Fibroblast of the aortic adventitia (primary cell): ENCODE measurements at places on chromosomes 7 and 10.
A peak's percentile ranks its signal among the peaks of the same experiment; 100 is the strongest.

DNA sequence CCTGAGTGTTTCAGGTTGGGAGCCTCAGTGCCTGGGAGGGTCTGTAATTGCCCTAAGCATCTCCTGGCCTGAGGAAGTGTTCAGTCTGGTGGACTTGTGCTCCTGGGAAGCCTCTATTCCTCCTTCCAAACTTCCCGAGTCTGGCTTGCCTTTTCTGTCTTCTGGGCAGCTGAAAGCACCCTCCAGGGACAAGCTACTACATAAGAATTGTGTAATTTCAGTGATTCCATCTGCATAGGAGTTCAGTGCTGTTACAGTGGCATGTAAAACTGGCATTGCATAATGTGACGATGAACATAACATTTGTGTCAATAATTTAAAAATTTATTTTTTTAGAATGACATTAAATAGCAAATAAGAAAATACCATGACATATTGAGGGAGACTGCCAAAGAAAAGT lies 109.3 kb downstream of the AOAH start:
- DNase-seq = no peak

- DNase-seq = no peak
Measured at GRCh38 chr10:11698691-11699549, 43.3 kb upstream of the ECHDC3 start.

- no peak for DNase-seq
Measured at GRCh38 chr10:131242007-131242406, 69.5 kb downstream of the TCERG1L start.

GRCh38 chr7:38942431-38943051 lies 33.5 kb upstream of the VPS41 start:
- no peak for DNase-seq

DNA sequence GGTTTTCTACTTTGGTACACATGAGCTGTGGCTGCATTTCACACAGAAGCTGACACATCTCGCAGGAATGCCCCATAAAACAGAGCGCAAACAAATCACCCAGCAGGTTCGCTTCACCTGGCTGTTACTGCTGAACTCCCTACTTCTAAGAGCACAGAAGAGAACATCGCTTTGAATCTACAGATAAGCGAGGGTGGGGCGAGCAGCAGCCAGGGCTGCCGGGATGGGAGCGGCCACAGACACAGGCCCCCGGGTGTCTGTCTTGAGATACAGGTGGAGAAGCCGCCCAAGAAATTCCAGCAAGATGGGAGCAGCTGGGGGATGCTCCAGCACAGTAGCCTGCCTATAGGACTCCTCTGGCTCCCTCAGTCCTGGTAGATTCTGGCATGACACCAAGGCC lies 27.4 kb downstream of the OGDHL start:
- no peak for DNase-seq

DNA sequence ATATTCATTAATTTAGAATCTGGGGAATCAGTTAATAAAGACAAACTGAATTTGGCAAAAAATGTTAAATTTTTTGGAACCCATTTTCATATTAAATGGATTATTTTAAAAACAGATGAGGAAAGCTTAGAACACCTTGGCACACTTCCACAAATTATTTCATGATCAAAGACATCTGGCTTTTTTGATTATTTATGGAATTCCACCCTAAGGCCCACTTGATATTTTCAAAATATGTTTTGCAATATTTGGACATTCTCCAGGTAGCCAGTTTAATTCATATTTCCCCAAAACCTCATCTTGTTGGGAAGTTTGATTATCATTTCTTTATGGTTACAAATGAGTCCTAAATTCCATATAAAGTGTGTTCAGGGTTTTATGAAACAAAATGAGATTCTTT lies 129.9 kb downstream of the DOCK4 start:
- peak; percentile 53 for DNase-seq

- no peak for DNase-seq
Measured at GRCh38 chr7:140564643-140565042, 76.0 kb downstream of the DENND2A start.

- peak; percentile 88 for DNase-seq
Measured at GRCh38 chr7:96093435-96093834, 228.5 kb downstream of the SLC25A13 start.

DNA sequence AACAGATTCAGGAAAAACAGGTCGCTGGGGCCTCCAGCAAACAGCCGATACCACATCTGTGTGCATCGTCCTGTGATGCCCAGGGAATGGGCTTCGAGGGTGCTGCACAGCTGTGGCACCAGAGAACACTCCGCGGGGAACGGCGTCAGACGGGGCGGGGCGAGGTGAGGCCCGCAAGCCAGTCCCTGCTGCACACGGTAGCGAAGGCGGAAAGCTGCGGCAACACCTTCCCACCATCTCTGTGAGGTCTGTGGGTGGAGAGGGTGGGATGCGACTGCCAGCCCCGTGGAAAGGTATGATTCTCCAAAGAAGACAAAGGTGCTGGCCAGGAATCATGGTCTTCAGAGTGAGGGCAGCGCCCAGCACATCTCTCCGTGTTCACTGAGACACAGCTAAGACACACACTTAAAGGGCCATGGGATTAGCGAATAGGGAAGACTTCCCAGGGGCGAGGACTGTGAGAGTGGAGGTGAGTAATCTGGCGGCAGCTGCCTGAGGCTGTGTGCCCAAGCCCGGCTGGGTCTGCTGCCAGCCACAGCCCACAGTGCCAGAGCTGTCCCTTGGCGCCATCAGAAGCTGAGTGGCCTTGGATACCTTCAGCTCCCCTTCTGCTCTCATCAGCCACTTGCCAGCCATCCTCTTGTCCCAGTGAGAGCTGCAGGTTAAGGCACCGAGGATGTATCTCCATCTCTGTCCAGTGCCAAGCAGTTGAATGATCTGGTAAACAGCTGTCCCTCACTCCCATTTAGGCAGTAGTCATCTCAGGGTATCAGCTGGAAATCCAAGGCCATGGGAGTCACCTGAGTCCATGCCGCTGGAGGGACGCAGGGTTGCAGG lies 17.6 kb downstream of the PRKAG2 start:
- no peak for DNase-seq

GRCh38 chr10:22992075-22992474 lies 64.2 kb downstream of the ARMC3 start:
- DNase-seq = no peak

GRCh38 chr7:139647814-139648390 lies 124.4 kb downstream of the CLEC2L start:
- no peak for DNase-seq

GRCh38 chr7:46626261-46626660 lies 705.2 kb upstream of the IGFBP3 start:
- no peak for DNase-seq

DNA sequence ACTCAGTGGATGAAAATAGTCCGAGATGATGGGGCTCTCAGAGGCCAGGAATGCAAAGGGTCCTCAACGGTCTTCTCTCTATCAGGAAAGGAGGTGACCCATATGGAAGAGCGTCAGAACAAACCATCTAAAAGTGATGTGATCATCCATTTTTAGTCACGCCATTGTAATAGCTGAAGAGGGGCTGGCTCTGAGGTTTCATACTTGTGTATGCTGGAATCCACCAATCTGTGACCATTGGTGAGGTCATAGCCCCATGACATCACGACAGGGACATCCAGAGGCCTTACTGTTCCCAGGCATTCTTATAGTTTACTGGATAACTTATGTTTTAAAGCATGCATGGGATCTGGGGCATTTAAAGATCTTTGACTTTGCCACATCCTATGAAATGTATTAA lies 83.6 kb downstream of the C10orf90 start:
- no peak for DNase-seq

- peak; percentile 17 for DNase-seq
Measured at GRCh38 chr7:50696810-50697582, 85.7 kb downstream of the GRB10 start.

- peak; percentile 4 for DNase-seq
Measured at GRCh38 chr10:7986851-7987250, 67.6 kb upstream of the GATA3 start.

GRCh38 chr10:16606421-16606820 lies 84.7 kb upstream of the C1QL3 start:
- no peak for DNase-seq

DNA sequence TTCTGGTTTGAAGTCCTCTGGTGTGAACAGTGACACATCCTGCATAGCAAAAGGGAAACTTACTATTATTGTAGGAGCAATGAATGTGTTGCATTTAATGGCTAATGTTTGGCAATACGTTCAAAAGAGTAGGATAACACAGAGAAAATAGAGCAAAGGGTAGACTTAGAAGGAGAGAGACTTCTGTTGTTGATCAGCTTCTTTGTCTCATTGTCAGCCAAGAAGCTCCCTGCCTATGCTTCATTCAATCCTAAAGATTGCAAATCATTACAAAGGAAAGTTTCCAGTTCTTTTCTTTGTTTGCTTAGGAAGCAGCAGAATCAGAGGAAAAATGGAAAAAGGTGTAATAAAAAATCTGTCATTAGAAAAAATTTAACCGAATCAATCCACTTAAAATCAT lies 7.9 kb upstream of the TSPAN13 start:
- no peak for DNase-seq

GRCh38 chr10:73876157-73876556 lies 1.8 kb upstream of the CAMK2G start:
- no peak for DNase-seq

GRCh38 chr7:132393789-132394261 lies 182.4 kb downstream of the PLXNA4 start:
- DNase-seq = peak; percentile 87
